ENCODE measurements at places on chromosomes 2 and 18.

DNA sequence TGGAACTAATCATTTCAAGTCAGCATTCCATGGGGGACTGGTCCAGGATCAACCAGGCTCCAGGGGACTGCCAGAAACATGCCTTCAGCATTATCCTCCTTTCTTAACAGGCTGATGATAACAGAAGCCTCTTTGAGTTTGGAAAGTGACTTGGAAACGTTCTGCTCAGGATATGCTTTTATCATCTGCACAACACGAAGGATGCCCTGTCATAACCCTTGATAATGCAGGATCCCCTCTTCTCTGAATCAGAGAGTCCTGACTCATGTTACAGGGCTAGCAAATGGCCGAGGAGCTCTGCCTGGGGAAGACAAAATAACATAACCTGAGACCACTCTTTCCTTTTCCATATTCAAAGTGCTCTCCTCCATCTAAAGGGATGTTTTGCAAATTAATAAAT, 6.7 kb downstream of the SCYGR3 start:
- DNase-seq: no peak

DNA sequence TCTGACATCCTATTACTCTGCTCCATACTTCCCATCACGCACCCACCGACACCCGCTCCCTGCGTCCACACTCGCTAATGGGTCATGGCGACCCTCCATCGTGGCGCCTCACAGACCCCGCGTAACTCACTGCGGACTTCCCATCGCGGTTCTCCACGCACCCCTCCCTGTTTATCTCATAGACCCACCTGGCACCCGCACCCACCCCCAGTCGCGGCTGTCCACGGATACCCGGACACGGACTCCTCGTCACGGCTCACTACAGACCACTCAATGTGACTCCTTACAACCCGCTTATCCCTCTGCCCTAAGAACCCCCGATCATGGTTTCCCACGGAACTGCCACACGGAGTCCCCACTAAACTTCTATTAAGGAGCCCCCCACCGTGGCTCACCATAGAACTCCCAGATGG, 458 bp downstream of the CXXC1 start:
- no peak for DNase-seq

GRCh38 chr2:15811367-15811766, 129.0 kb upstream of the MYCN start:
- DNase-seq: no peak

DNA sequence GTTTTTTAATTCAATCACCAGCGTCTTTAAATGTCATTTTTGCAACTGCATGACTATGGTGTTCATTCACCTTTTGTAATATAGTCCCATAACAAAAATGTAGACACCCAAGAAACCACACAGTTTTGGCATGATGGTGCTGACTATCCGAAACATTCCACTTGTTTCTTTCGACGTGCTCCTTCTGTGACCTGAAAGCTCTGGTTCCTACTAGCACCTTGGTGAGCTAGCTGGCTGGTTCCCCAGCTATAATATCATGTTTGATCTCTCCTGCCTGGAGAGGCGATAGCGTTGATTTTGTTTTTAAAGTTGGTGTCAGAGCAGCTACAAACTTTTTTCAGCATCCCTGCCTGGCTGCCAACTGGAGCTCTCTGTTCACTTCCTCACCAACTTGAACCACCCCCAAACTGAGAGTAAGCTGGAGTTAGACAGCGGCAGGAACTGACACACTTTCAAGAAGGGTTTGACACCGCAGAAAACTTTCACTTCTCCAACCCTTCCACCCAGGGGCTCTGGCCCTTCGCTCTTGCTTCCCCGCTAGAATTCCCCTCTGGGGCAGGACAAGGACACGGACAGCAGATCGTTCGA, 1.1 kb downstream of the ATAD2B start:
- DNase-seq: peak; percentile 34

DNA sequence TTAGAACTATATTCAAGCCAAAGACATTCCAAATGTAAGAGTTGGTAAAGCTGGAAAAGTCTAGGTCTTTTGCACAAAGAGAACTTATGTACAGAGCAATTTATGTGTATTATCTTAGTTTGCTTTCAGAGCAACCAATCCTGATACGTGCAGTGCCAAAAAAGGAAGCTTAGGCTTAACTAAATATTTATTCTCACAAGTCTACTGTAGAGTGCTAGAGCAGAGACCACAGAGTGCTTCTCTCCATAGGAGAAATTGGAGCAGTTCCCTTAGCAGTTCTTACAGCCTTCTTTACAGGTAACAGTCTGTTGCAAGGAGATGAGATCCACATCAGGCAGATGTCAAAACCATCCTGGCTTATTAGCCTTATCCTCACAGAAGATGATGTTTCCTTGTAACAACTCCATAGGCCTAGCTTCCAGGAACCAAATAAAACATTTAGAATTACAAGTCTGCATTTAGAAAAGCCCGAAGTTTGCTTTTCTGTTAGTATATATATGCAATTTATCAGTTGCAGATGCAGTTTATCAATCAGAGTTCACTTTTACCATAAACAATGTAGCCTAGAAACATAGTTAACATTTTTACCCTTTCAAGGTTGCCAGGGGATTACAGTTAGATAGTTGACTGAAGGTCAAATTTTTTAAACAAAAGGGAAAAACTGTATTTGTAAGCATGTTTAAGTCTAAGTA, 250.6 kb upstream of the KCNJ3 start:
- no peak for DNase-seq

DNA sequence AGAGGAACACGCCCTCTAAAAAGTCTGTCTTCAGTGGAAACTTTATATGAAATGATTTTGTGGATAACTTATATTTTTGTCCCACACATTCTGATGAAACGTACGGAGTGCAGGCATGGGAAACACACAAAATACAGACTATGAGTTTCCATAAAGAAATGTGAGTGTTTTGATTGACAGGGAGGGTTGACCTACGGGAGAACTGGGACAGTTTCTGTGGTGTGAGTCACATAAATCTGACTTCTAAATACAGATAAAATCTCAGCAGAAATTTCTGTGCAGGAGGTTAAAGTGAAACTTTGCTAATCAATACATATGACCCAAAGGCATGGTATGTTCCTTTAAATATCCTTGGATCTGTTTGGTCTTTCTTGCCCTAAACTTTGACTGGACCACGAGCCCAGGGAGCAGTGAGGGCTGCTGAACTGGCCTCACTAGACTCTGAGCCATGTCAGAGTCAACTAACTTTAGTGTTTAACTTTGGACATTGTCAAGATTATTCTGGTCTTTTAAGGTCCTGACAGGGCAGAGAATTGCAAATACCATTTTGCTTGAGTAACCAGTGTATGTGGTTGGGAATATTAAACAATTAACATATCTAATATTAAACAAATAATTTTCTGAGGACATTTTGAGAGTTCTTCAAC, 206.9 kb upstream of the LYPD1 start:
- DNase-seq: no peak

DNA sequence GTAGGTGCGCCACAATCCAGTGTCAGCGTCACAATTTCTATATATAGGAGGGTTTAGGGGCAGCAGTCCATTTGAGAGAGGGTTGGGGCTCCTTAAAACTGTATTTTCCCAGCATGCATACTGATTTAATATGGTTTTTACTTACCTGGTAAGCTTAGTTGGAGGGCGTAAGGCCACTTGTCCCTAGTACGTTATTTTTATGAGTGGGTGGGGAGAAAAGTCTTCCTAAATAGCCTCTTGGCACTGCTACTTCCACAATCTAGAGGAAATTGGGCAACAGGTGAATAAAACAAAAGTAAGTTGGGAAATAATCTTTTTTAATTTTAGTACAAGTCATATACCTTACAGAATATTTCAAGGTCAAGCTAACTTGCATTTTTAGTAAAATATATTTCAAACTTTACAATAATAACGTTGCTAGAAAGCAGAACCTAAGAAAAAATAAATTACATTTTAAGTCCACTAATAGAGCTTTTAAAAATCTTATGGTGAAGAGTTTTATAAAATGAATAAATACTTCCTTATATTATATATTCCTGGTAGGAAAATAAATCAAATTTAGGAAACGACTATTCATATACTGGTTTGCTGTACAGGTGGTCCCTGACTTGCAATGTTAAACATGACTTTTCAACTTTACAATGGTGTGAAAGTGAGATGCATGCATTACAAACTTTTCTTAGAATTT, 20.9 kb downstream of the DHRS9 start:
- no peak for DNase-seq

- DNase-seq: no peak
These were observed 2.0 kb upstream of the MBP start for GRCh38 chr18:77134611-77135010.

- no peak for DNase-seq
These were observed 51.4 kb downstream of the SMCHD1 start for GRCh38 chr18:2706903-2707302.

DNA sequence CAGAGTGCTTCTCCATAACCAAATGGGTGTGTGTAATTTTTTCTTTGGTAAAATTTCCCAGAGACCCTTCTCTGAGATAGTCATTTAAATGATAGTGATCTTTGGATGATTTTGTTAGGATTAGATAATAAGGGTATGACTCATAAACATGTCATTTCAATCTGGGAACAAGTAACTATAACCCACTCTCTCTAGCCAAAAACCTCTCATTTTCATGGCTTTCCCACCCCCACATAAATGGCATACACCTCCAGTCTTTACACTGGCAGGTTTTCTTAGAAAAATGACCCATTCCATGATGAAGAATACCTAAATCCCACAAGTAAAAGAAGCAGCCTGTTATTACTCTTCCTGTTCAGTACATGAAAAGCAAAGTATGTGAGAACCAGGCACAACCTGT, 572.0 kb upstream of the ZEB2 start:
- no peak for DNase-seq
